GM12892 (cell line): ENCODE measurements at places on chromosomes 4 and X.
A peak's percentile ranks its signal among the peaks of the same experiment; 100 is the strongest.

DNA sequence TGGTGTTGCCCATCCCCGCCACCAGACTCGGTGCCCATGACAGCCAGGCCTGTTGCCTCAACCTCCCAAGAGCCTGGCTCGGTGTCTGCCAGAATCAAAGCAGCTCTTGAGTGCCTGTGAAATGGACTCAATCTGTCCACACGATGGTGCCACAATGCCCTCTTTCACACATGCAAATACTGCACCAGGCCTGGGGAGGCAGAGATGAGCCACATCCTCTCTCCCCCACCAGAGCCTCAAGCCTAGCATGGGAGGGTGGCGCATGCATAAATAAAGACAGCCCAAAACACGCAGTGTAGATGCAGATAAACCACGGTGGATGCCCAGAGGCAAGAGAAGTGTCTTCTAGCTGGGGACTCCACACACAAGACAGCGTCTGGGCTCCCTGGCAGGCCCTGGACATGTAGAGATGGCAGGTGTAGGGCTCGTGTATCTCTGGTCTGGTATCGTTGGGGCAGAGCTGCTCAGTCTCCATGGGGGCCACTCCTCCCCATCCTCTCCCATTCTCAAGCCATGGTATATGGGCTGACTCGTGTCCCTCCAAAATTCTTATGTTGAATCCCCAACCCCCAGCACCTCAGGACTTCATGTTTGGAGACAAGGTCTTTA, 65.6 kb downstream of the JAKMIP1 start:
- peak; percentile 58 for DNase-seq

DNA sequence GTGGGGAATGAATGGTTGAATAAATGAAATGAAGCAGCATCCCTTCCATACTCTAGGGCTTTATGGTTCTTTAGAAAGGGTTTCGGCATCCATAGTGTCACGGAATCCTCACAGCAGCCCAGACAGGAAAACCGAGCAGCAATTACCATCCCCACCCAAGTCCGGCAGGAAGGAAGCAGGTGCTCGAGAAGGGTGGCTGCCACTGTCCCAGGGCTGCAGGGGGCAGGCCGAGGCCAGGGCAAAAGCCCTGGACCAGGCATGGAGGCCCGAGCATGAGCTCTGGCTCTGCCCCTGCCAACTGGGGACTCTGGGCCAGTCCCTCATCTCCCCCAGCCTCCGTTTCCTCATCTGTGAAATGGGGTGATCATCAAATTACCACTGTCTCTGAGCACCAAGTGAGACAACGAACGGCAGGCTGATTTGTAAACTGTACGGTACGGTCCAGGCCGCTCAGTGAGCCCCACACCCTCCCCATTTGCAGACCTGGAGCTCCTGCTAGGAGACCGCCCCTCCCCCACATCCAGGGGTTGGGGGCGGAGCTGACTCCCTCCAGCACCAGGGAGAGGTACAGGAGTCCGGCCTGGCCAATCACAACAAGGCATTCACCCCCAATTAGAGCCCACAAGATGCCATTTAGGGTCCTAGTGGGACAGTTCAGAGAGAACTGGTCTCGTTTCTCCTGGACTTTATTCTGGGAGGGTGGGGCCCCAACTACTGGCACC, 100.4 kb downstream of the WFS1 start:
- DNase-seq = no peak

DNA sequence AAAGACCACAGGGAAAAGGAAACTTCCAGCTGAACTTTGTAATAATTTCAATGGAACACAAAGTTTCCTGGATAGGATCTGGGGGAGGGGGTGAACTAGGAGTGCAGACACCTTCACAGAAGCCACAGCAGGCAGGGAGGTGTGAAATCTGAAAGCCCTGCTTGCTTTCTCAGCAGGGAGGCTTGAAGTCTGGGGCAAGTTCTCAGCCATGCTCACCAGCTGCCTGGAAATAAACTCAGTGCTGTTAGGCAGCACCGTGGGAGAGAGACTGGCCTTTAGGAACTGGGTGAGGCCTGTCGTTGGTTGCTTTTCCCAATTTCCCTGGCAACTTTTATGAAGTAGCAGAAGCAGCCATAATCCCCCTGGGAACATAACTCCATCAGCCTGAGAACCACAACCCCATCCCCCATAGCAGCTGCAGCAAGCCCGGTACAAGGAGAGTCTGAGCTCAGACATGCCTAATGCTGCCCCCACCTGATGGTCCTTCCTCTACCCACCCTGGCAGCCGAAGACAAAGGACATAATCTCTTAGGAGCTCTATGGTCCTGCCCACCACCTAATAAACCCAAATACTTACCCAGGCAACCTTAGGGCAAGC, 39.2 kb upstream of the NMU start:
- DNase-seq = no peak

- no peak for DNase-seq
These were observed 120.3 kb upstream of the ATXN3L start for GRCh38 chrX:13440176-13440575.

DNA sequence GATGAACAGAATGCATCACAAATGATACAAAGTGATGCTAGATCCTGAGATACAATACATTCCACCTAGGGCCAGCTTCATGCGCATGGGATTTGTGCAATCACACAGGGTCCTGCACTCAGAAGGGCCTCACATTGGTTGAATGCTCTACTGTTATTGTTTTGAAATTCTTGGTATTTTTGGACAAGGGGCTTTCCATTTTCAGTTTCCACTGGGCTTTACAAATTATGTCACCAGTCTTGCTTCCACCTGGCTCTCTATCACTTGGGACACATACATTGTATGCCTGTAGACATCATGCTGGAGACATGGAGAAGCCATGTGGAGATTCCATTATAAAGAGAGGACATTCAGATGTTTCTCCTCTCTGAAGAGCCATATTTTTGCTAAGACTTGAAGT, 155.8 kb downstream of the NAA11 start:
- no peak for DNase-seq

- no peak for DNase-seq
These were observed 50.4 kb downstream of the RTL9 start for GRCh38 chrX:110408949-110409588.

DNA sequence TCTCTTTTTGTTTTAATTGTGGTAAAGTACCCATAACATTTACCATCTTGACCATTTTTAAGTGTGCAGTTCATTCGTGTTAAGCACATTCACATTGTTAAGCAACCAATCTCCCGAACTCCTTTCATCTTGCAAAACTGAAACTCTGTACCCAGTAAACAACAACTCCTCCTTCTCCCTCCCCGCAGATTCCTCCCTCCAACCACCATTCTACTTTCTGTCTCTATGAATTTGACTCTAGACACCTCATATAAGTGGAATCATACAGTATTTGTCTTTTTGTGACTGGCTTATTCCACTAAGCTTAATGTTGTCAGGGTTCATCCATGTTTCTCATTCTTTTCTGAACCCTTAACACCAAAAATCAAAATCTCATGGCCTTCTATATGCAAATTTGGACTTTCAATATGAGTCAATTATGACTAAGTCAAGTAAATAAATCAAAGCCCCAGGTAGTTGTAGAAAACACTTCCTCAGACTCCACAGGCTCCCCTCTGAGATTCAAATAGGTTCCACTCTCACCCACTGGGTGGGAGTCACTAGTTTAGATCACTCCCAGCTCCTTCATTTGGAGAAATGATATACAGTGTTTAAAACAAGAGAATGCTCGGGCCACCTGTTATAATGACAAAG, 9.8 kb upstream of the RTL5 start:
- DNase-seq = no peak

DNA sequence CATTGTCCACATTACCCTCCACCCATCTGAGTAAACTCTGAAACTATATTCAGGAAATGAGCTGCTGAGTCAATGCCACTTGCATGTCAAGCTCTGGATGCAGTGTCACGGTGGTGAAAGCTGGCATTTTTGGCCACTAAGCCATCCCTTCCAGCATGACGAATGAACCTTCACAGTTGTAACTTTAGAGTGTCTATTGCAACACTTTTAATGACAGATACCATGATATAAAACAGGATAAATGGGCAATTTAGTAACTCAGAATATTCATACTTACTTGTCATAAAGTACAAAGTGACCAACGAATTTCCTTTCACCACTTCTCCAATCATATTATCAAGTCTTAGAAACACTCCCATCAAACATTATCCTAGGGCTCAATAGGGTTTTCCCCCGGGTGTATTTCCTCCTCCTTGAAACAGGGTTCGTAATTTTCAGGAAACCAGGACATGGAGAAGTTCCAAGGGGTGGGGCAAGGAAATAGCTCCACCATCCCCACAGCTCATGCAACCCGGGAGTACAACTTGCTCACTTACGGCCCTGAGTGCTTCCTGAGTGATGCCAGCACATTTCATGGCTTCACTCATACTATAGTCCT, 73.1 kb downstream of the MTHFD2L start:
- DNase-seq = no peak

- no peak for DNase-seq
These were observed 122.9 kb upstream of the GATB start for GRCh38 chr4:151883747-151884146.

DNA sequence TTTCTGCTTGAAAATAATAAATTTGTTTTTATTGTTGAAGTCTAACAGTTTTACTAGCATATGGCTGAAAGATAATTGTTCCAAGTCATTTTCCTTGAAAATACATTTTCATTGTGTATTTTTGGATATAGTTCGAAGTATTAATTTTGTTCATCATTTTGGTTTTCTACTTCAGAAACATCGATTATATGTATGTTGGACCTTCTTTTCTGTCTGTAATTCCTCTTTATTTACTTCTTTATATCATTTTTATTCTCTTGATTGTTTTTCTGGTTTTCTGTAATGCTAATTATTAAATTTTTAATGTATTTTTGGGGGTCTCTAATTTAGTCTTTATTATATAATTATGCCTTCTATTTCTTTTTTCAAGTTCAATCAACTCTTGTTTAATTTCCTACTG, 407.1 kb upstream of the FRG1 start:
- no peak for DNase-seq

GRCh38 chrX:7586126-7586525, 256.8 kb upstream of the VCX start:
- DNase-seq = no peak

- no peak for DNase-seq
These were observed 284.2 kb upstream of the F9 start for GRCh38 chrX:139246295-139246694.

DNA sequence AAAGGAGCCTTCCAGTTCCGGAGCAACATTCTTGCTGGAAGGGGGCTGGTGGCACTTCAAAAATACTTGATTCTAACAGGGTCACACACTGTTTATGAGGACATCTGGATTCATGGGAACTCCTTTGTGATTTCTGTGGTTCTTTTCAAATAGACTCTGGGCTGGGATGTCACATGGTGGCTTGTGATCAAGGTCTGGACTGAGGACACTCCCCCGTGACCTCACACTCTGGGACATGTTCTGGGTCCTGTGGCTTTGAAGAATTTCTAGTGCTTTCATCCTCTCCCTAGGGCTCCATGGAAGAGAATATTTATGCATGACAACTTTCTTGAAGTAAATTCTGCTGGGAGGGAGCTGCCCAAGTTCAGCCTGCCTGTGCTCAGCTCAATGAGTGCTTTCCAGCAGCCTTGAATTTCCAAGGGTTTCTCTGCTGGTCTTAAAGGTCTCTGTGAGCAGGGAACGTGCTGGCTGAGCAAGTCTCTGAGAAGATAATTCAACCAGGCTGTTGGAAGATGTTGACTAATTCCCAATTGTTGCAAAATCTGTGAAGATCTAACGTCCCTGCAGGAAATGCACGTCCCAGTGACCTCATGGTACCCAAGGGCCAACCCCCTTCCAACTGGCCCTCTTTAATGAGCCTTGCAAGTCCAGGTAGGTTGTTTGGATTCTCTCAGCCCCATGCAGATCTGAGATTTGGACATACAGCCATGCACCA, 36.3 kb downstream of the GPR143 start:
- DNase-seq = no peak

GRCh38 chr4:68348577-68348976, 1.3 kb downstream of the YTHDC1 start:
- DNase-seq = no peak
